ENCODE measurements at places on chromosomes 6 and 20.

- no peak for DNase-seq
Observed at GRCh38 chr6:93376026-93376540, 43.3 kb downstream of the EPHA7 start.

GRCh38 chr6:135667691-135668455 is 170.3 kb upstream of the AHI1 start:
- DNase-seq, result no peak

DNA sequence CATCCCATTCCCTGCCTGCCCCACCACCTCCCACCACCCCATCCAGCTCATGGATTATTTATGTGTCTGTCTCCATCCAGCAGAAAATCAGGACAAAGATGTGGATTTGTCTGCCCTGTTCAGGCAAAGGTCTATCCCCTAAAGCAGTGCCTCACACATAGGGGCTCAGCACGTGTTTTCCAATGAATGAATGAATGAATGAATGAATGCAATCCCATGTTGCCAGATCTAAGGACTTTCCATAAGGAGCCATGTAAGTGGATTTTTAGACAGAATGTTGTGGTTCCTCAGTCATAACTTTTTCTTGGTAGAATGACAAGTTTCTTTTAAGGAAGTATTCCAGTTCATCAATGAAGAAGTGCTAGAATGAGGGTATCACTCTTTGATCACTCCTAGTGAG is 133.7 kb downstream of the RNASET2 start:
- no peak for DNase-seq

DNA sequence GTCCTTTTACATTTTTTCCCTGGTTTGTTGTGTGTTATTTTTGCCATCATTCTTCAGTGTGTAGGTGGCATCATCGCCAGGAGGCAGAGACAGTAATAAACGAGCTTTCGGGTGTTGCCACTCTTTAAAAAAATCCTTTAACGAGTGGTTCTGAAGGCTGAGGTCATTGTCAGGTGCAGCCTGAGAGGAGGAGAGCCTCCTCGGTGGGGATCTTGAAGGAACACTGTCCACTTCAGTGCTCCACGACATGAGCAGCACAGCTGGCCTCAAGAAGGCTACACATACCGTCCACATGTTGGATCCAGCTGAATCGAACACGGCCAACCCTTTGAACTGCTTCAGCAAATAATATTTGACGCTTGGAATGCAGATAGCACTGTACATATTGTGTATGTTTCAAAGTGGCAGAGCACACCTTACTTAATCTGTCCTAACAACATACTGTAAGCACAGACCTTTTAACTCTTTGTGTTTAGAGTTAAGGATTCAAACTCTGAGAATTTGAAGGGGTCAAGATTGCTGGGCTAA is 48.0 kb upstream of the FOXQ1 start:
- no peak for DNase-seq

- DNase-seq, result no peak
Observed at GRCh38 chr6:5249451-5250122, 11.2 kb downstream of the LYRM4 start.

DNA sequence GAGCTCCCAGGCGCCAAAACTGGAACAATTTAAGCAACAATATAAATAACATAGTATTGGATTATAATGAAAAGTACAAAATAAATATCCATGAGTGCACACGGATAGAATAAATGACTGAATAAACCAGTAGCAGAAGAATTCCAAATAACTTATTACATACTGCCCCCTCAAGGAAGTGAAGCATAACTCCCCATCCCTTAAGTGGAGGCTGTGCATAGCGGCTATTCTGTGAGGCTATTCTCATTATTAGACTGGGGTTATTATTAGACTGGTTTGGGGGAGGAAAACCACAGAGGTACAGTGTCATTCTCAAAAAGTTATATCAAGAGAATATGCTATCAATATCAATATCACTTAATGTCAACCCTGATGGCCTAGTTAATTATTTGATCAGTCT is 94.4 kb upstream of the SIRPA start:
- no peak for DNase-seq

DNA sequence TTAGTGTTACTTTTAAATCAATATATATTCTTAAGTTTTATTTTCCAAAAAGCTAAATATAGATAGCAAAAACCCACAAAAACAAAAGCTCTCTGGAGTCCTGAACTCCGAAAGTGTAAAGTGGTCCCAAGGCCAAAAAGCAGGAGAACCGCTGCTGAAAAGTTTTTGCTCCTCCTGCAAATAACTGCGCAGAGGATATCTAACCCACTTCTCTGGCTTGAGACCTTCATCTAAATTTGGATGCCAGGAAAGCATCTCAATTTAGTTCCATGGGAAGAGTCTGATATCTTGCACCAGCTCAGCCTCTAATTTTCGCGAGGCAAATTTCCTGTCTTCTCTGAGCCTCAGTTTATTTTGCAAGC is 523 bp downstream of the MRPS10 start:
- no peak for DNase-seq
